ENCODE measurements at places on chromosomes 13 and 19. TPM values are rescaled to one million over a fixed set of nuclear protein-coding genes. Genes with fewer than 3 reads are reported as not detected.

The ALOX5AP gene
- 1.4 TPM for polyA plus RNA-seq

The FBXO27 gene
- 4.9 TPM for polyA plus RNA-seq

The ZSCAN4 gene
- not detected for polyA plus RNA-seq

The PET100 gene
- polyA plus RNA-seq = 59.0 TPM

The SIAH3 gene
- 0.02 TPM for polyA plus RNA-seq

The CRB3 gene
- polyA plus RNA-seq = not detected

The LENG9 gene
- 0.97 TPM for polyA plus RNA-seq

The ATXN8OS gene
- not detected for polyA plus RNA-seq

The MAP2K2 gene
- 126 TPM for polyA plus RNA-seq

The GSX1 gene
- polyA plus RNA-seq = not detected

The OR10H1 gene
- not detected for polyA plus RNA-seq

The SLC17A7 gene
- 0.07 TPM for polyA plus RNA-seq

The THSD1 gene
- 27.6 TPM for polyA plus RNA-seq

The FLT3 gene
- 0.03 TPM for polyA plus RNA-seq

The BCAM gene
- polyA plus RNA-seq = 32.5 TPM

The ZNF667 gene
- 0.29 TPM for polyA plus RNA-seq

The SLC27A5 gene
- 12.1 TPM for polyA plus RNA-seq

The MBD3L2 gene
- polyA plus RNA-seq = not detected

The C13orf42 gene
- polyA plus RNA-seq = not detected

The PCDH9 gene
- 1.1 TPM for polyA plus RNA-seq

The IGFL4 gene
- polyA plus RNA-seq = not detected

The ZNF765 gene
- 2.5 TPM for polyA plus RNA-seq

The VSTM1 gene
- polyA plus RNA-seq = not detected

The C19orf85 gene
- polyA plus RNA-seq = not detected

The IGFL2 gene
- polyA plus RNA-seq = not detected

The BICRA gene
- 3.8 TPM for polyA plus RNA-seq

The ACP5 gene
- polyA plus RNA-seq = 0.84 TPM

The CCL25 gene
- polyA plus RNA-seq = not detected

The CPAMD8 gene
- 3.9 TPM for polyA plus RNA-seq

The CEACAM19 gene
- 14.5 TPM for polyA plus RNA-seq

The MBD3L3 gene
- polyA plus RNA-seq = not detected

The CLEC11A gene
- polyA plus RNA-seq = 30.1 TPM

The KRTDAP gene
- polyA plus RNA-seq = not detected

The PLK5 gene
- not detected for polyA plus RNA-seq

The UBL5 gene
- 839 TPM for polyA plus RNA-seq

The SGCG gene
- polyA plus RNA-seq = 0.21 TPM

The ZFP82 gene
- 1.4 TPM for polyA plus RNA-seq

The ZNF525 gene
- 0.59 TPM for polyA plus RNA-seq

The PTH2 gene
- polyA plus RNA-seq = not detected

The LILRB3 gene
- polyA plus RNA-seq = not detected

The ADPRHL1 gene
- 0.52 TPM for polyA plus RNA-seq

The HCST gene
- not detected for polyA plus RNA-seq

The SYMPK gene
- polyA plus RNA-seq = 104 TPM

The NDFIP2 gene
- 8.8 TPM for polyA plus RNA-seq

The AMH gene
- polyA plus RNA-seq = 4.3 TPM

The PSG7 gene
- not detected for polyA plus RNA-seq

The PNMA8A gene
- 0.08 TPM for polyA plus RNA-seq
